ENCODE measurements at places on chromosomes 5 and 9.

DNA sequence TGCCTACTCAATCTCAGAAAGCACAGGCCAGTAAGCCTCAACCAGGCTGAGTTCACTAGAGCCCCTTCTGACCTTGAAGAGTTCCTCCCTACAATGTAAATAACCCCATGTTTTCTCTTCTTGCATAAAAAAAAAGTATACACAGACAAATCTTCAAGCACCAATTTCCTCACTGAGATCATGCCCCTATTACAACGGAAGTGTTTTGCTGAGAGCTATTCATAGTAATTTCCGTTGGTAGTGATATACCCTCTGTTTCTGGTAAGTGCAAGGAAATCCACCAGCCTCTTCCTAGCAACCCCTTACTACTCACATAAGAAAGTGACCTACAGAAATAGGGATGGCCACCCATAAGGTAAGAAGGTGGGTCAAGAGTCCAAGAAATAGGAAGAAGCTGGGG lies 76.4 kb upstream of the TARS1 start:
- DNase-seq = no peak

GRCh38 chr9:38286766-38287165 lies 105.7 kb upstream of the ALDH1B1 start:
- no peak for DNase-seq

- DNase-seq = no peak
These were observed 179.1 kb downstream of the AOPEP start for GRCh38 chr9:94905606-94906005.

DNA sequence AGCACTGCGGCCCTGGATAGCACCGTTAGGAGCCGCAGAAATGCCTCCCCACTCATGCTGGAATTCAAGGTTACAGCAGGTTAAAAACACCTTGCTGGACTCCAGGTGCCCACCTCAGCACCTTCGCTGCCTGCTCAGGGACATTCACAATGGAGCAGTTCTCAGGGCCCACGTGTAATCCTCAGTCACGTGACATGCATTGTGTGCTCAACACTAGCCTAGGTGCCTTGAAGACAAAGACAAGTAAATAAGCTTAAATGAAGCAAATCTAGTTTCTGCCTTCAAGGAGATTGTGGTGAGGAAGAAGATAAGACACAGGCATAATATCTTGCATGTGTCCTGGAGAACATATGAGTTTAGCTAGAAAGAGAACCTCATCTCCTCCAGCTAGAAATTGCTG lies 82.1 kb downstream of the FSTL4 start:
- no peak for DNase-seq
